SJCRH30 (cell line): ENCODE measurements at places on chromosomes 7 and 10. TPM values are rescaled to one million over a fixed set of nuclear protein-coding genes. Genes with fewer than 3 reads are reported as not detected.
A peak's percentile ranks its signal among the peaks of the same experiment; 100 is the strongest.

DNA sequence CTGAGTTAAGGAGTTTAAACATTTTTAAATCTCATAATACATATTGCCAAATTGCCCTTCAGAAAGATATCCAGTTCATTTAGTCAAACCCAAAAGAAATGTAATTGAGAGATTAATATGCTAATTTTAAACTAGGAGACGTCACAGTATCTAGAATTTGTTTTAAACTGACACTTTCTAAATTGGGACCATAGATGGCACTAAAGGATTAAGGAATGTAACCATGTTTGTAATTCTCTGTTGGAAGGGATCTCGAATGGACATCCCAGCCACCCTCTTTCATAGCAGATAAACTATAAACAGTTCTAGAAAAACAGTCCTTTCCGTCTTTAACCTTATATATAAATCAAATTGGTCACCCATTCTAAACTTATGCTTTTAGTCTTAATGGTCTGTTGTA lies 30.0 kb upstream of the SAMD9L start:
- H3K27ac ChIP-seq: no peak overlapping the region
- no peaks in the 10 kb centered on the region for H3K27me3 ChIP-seq
- no peak for DNase-seq
- no peaks in the 10 kb centered on the region for H3K36me3 ChIP-seq
- no peaks in the 10 kb centered on the region for H3K4me1 ChIP-seq

DNA sequence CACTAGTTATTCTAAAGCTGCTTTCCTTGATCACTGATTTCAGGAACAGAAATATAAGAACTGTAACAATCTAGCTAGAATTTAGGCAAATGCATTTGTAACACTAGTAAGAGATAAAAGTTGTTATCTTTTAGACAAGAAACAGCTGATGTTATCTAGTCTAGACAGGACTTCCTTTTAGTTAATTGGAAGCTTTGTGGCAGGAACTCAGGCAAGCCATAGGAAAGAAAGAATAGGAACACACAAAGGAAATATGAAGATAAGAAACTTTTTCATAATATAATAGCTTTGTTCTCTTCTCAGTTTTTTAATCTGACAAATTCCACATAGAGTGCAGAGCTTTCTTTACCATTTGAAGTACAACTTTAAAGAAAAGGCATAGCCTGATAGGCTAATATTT lies 59.0 kb upstream of the AGR3 start:
- no peaks in the 10 kb centered on the region for H3K27me3 ChIP-seq
- no peaks in the 10 kb centered on the region for H3K4me1 ChIP-seq
- H3K4me3 ChIP-seq: no peak overlapping the region

DNA sequence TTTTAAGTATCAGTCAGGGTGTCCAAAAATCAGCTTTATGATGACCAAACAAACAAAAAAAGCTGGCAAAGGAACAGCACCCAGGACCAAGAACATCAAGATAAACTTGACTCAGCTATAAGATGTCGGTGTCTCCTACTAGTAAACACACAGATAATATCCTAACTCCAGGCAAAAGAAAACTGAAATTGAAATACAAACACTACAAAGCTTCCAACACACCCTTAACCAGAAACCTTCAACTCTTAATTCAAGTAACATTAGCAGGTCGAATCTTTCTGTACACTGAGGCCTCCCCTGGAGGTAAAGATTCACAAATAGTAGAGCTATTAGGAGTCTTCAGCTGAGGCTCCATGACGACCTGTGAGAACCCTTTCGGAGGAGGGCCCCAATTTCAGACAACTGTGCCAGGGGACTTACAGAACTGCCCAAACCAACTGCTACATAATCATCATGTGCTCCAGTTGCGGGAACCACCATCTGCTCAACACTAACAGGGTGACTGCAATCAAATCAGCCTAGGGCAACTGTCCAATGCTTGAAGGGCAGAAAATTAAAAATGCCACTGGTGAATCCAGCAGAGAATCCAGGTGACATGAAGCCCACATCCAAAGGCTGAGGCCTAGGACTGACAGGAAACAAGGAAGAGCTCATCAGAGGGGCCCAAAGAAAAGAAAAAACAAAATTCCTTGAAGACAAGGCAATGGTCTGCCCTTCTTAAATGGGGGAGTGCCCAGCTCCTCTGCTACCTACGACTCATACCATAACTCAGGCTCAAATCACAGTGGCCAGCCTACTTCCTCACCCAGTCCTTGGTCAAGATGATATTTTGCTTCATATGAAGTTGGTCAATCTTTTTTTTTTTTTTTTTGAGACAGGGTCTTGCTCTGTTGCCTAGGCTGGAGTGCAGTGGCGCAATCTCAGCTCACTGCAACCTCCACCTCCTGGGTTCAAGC lies 20.0 kb downstream of the XPNPEP1 start:
- 0 out of 2 replicates have a peak, but pooled peaks cover 16% of the 10 kb centered on the region for H3K36me3 ChIP-seq
- no peak overlapping the region for H3K4me3 ChIP-seq
- H3K27ac ChIP-seq: no peak overlapping the region
- H3K27me3 ChIP-seq: no peaks in the 10 kb centered on the region
- peaks cover 13% of the 10 kb centered on the region for H3K4me1 ChIP-seq
- DNase-seq: peak; percentile 22

- H3K27me3 ChIP-seq: peaks cover 4% of the 10 kb centered on the region; the same call in 1 of the 2 replicates
- DNase-seq: no peak
- no peak overlapping the region for H3K4me3 ChIP-seq
- H3K27ac ChIP-seq: no peak overlapping the region
Observed at GRCh38 chr7:149228831-149229471, 10.5 kb upstream of the ZNF212 start.

DNA sequence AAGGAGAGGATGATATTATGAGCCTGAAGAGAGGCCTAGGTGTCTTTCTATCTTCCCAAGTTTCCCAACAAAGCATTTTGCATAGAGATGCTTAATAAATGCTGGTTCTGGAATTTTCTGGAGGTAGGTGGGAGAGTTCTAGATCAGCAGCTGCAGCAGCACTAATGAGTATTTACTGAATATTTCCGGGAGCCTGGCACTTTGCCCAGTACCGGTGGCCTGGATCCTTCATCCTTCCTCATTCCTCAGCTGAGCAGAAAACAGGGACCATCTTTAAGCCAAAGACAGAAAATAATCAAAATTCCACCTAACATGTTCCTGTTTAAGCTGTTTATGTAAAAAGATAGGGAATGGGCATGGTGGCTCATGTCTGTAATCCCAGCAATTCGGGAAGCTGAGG lies 813.2 kb upstream of the AUTS2 start:
- H3K27me3 ChIP-seq: 0 out of 2 replicates have a peak, but pooled peaks cover 11% of the 10 kb centered on the region
- H3K4me3 ChIP-seq: no peak overlapping the region
- H3K36me3 ChIP-seq: no peaks in the 10 kb centered on the region
- no peak overlapping the region for H3K27ac ChIP-seq

DNA sequence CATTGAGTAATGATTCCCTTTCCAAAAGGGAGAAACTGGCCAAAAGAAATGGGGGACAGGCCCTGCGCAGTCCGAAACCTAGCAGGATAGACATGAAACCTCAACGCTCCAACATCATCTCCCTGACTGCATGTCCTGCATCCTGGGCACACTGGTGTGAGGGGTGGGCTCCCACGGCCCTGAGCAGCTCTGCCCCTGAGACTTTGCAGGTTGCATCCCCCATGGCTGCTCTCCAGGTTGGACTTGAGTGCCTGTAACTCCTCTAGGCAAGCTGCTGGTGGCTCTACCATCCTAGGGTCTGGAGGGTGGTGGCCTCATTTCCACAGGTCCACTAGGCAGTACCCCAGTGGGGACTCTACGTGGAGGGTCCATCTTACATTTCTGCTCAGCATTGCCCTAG lies 16.3 kb upstream of the CRYGN start:
- no peak overlapping the region for H3K4me3 ChIP-seq
- peaks cover 15% of the 10 kb centered on the region for H3K4me1 ChIP-seq
- H3K27me3 ChIP-seq: peaks cover 4% of the 10 kb centered on the region

TAS2R5 gene
- total RNA-seq: 0.18 TPM in 1 of 2 replicates, not detected in the other

UTF1 gene
- not detected in 2 replicates for total RNA-seq
